ENCODE measurements at places on chromosomes 16 and 17.

DNA sequence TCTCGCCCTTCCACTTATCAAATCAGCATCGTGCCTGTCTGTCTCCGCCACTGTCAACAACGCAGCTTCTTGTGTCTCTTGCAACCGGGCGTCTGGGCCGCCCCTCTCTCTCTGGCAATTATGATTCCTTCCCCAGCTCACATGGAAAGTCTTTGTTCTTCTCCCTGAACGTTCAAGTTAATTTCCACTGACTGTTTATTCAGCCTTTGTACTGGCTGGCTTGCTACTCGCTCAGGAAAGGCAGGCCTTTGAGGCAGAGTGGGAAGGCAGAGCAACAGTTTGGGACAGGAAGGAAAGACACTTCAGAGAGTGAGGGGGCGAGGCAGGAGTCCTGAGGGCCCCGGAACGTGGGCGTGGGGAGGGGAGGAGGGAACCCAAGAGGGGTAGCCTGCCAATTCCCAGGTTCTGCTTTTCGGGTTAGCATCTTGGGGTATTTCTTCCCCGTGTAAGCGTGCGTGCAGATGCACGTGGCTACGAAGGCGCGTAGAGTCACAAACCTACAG lies 50.8 kb downstream of the AKAP1 start:
- no peak for DNase-seq

DNA sequence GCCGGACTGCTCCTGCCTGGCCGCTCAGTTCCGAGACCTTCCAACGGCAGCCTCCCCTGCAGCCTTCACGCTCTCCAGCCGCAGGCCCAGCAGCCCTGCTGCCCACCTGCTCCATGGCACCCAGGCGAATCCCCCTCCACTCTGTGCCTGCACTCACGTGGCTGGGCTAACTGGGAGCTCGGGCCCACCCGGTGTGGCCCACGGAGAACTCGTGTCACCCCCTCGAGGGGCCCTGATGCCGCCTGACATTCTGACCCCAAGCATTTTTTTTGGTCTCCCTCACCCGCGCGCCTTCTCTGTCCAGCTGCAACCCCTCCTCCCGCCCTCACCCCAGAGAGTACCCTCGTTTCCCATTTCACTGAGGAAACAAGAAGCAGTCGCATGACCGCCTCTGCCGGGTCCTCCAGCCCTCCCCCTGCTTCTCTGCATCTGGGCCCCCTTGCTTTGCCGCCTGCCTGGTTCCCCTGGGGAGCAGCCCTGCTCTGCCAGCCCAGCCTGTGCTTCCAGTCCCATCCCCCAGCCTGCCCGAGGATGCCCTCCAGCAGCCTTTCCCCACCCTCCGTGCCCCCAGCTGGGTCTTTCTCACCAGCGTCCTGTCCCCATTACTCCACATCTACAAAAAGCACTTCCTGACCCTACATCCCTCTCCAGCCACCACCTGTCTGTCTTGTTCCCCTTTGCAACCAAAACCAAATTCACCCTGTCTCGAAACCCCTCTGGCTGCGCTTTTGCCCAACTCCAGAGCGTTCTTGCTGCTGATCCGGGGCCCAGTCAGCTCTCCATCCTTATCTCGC lies 146.4 kb upstream of the CHMP6 start:
- DNase-seq, result no peak

- peak; percentile 94 for DNase-seq
Measured at GRCh38 chr16:4263504-4264436, 9.1 kb downstream of the TFAP4 start.

DNA sequence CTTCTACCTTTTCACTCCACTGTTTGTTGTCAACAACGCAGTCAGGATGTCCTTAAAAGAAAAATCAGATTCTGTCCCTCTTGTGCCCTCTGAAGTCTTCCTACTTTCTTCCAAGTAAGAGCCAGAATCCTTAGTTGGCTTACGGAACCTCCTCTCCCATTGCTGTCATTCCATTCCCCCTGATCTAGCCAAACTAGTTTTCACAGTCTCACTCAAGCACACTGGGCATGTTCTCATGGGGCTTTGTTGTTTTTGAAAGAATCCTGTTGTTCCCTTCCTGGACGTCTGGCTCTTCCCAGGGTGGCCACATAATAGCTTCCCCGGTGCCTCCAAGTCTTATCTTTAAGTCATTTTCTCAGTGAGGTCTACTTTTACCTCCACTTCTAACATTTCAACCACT lies 158.6 kb upstream of the ELAC2 start:
- no peak for DNase-seq

GRCh38 chr17:81839301-81839700 lies 4.5 kb upstream of the PPP1R27 start:
- no peak for DNase-seq

DNA sequence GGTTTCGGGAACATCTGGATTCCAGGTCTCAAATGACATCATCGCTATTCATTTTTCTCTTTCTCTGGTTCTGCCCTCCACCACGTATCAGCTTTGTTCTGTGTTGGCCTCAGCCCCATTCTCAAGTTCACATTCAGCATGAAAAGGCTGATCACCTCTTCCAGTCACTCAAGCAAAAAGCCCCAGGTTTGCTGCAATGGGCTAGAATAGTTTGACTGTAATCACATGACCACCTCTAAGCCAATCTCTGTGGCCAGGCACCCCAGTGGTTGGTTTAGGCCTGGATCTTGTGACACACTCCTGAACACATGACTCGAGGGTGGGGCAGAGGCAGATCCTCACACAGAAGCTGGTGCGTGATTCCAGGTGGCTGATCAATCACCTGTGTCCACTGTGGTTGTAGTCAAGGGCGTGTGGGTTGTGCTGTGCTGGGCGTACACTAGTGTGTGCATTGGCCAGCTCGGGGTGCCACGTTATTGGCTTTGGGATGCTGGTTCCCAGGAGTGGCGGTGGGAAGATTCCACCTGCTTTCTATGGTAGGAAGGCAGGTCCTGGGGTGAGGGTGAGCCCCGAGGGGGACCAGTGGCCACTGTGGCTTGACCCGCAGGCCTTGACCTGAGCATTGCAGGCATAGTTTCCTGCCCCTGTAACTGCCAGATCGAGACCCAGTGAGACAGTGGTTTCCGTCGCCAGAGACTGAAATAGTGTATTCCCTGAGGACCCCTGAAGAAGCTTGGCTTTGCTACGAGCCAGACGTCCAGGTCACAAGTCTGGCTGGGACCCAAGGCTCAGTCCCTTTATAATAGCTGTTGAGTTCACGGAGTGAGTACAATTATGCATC lies 12.0 kb downstream of the EEF2K start:
- no peak for DNase-seq

- DNase-seq, result no peak
Measured at GRCh38 chr17:51036084-51036483, 84.6 kb downstream of the SPAG9 start.

GRCh38 chr16:88734361-88734728 lies 28.0 kb downstream of the CTU2 start:
- no peak for DNase-seq

GRCh38 chr17:34584805-34585416 lies 5.5 kb downstream of the TMEM132E start:
- no peak for DNase-seq

DNA sequence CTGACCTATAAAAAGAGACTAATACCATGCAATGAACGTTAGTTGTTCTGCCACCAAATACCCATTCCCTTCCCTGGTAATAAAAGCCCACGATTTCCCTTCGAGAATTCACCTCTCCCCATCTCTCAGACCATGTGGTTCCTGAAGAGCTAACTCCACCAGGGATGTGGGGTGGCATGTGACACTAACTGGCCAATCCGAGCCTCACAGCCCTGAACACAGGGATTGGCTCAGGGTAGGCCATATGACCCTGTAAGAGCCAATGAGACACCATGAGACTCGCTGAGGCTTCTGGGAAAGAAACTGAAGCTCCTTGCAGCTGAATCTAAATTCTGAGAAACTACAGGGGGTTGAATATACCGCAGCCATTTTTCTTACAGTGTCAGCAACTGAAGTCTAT lies 21.1 kb downstream of the HELZ start:
- DNase-seq, result no peak

- DNase-seq, result no peak
Measured at GRCh38 chr17:43732958-43733357, 25.6 kb downstream of the SOST start.

DNA sequence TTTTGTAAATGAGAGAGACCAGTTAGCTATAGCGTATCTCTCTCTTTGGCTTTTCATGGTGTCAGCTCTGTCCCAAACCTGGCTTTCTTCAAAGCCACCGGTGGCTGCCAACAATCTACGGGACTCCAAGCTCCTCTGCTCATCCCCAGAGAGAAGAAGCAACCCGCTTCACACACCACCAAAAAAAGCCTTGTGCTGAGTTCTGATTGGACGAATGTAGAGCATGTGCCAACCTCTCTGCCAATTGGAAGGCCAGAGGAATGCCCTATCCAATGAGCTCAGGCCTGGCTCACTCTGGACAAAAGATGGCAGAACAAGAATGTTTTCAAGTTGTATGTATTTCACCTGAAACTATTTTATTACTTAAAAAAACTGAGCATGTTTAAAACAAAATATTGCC lies 202.4 kb downstream of the C16orf95 start:
- no peak for DNase-seq

- peak; percentile 43 for DNase-seq
Measured at GRCh38 chr17:81509972-81510784, 2.4 kb downstream of the ACTG1 start.

DNA sequence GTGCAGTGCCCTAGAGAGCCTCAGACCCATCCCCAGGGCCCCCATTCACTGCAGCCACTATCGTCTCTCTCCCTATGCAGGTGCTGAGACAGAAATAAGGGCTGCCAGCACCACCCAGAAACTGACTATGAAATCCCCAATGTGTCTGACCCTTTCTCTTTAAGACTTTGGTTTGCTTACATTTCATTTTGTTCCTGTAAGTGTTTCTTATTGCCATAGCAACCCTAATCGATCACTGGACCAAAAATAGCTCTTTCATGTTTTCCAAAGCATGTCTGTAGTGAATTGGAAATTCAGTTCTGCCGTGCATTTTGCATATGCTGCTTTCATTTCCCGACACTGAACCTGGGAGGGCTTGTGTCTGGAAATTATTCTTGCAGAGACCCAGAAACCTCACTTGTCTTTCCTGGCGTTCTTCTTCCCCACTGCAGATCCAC lies 148.7 kb upstream of the NOL11 start:
- DNase-seq, result no peak

DNA sequence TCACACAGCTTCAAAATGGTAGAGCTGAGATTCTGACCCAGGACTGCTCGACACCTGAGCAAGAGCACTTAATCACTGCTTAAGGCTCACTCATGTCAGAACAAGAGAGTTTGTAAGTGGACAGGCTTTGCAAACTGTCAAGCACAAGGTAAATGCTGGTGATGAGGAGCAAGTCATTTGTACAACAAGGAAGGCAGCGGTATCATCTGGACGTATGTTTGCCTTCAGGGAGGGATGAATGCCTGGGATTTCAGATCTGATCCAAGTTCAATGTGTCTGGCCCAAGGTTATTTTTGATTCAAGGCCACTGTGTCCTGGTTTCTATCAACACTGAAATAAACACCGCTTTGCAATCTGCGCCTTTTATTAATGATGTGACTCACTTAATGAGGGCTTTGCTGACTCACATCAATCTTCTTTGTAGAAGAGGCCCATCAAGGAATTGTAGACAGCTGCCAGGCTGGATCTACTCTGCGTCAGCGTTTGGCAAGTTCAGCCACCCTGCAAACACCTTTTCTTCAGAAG lies 174.4 kb upstream of the HS3ST3A1 start:
- no peak for DNase-seq

- no peak for DNase-seq
Measured at GRCh38 chr16:47851146-47851545, 304.6 kb downstream of the ABCC12 start.

- DNase-seq, result no peak
Measured at GRCh38 chr17:70493277-70493874, 324.0 kb downstream of the KCNJ2 start.

- no peak for DNase-seq
Measured at GRCh38 chr16:21565507-21565860, 33.9 kb upstream of the METTL9 start.

- peak; percentile 77 for DNase-seq
Measured at GRCh38 chr16:16127469-16128116, 95.7 kb downstream of the ABCC6 start.

- DNase-seq, result no peak
Measured at GRCh38 chr17:27226611-27227230, 67.2 kb upstream of the WSB1 start.

GRCh38 chr16:71467810-71468209 lies 5.8 kb upstream of the ZNF23 start:
- peak; percentile 73 for DNase-seq

DNA sequence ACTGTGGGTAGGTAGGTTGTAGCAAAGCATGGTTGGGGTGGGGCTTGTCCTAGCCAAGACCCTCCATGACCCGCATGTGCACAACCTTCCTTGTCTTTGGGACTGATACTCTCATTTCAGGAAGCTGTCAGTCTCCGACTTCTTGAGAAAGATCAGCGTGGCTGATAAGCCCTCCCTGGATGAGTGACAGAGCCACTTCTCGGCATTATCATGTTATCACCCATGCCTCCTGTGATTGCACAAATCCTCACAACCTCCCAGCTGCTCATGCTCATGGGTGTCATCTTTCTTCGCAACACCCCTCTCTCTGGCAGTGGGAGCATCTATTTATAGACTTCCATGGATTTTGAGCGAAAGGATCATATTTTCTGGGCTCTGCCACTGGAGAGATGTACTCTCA lies 314.2 kb downstream of the FOXL1 start:
- no peak for DNase-seq

- DNase-seq, result no peak
Measured at GRCh38 chr17:75909812-75910274, 5.2 kb upstream of the MRPL38 start.

GRCh38 chr17:81601525-81602120 lies 35.3 kb downstream of the NPLOC4 start:
- peak; percentile 68 for DNase-seq

GRCh38 chr17:71821511-71821910 lies 299.3 kb upstream of the SOX9 start:
- no peak for DNase-seq

DNA sequence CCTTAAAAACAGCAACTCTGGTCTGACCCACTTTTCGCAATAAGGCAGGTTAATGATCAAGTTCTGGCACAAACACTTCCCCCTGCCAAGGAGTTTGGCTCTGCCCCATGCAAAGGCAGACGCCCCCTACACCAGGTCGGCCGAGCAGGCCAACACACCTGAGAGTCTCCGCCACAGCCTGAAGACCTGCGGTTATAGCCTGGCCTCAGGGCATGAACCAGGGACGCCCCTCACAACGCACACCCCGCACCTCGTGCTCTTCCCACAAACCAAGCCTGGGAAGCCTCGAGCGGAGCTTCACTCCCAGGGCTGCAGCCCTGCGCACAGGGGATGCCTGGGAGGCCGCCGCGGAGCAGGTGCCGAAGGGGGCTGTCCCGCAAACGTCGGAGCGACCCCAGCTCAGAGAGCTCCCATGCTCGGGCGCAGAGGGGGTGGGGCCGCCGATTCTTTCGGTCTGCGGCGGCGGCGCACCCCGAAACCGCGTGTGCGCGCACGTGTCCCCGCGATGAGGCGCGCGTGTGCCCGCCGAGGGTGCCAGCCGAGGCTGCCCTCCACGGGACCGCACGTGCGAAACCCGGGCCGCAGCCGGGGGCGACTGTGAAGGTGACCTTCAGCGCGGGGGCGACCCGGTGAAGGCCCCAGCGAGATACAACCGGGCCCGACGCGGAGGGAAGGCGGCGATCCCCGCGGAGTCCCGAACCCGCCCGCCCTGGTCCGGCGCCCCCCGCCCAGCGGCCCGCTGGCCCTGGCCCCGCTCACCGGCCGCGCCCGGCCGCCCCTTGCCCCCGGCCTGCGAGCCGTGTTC lies 559 bp downstream of the CLUH start:
- DNase-seq, result no peak
